HEK293T (cell line): ENCODE measurements at places on chromosomes 2 and 18.

DNA sequence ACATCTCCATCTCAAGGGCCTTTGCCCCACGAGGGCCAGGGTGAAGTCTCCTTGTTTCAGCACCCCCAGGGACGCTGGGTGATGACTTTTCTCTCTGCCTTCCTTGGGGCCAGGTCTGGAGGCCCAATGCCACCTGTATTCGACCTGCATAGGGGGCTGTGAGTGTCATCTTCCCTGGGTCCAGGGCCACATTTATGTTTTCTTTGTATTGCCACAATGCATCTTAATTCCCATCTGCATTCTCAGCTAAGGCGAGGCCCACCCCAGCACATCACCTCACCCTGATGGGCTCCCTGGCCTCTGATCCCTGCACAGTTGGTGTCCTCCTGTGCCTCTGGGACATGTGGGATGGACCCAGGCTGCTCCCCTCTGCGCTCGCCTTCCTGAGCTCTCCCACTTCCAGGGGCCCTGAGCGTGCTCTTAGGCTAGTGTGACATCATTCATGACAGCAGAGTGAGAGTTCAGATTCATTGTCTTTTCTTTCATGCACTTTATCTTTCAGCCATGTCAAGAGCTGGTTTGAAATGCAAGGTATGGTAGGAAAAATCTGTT is 122.0 kb upstream of the COPS8 start:
- no peak for DNase-seq

DNA sequence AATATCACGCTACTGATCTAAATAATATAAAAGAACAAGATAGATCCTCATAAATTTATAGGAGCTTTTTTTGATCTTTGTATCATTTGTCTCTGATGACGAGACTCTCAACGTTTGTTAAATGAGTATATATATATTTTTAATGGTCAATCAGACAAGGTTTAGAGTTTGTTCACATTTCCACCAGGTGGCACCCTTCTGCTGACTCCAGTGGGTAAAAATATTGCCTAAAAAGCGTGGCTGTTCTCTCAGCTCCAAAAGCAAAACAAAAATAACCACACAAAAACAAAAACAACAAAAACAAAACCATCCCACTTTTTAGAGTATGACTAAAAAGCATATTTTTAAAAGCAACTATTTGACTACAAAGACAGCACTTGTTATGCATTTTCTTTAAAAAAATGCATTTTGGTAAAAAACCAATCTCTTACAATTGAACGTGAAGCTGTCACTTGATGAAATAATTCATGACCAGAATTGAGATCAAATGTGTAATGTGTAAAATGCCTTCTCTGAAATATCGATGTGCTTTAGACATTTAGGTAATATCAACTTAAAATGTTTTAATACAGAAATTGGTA is 723.2 kb downstream of the DPP10 start:
- no peak for DNase-seq

DNA sequence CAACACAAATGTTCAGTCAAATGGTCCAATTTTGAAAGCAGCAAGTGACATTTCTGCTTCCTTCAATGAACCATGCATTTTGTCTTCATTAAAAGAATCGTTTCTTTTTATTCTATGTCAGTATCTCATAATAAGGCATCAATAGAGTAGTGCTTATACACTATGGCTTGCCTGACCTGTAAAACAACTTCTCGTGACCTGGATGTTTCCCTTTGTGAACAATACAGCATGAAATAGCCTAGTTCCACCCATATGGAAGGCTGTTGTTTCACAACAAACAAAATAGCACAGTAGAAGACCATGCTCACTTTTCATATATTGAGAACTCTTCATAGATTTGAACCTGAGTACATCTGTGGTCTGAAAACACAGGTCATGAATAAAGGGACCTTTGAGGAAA is 104.3 kb upstream of the PIK3C3 start:
- no peak for DNase-seq

DNA sequence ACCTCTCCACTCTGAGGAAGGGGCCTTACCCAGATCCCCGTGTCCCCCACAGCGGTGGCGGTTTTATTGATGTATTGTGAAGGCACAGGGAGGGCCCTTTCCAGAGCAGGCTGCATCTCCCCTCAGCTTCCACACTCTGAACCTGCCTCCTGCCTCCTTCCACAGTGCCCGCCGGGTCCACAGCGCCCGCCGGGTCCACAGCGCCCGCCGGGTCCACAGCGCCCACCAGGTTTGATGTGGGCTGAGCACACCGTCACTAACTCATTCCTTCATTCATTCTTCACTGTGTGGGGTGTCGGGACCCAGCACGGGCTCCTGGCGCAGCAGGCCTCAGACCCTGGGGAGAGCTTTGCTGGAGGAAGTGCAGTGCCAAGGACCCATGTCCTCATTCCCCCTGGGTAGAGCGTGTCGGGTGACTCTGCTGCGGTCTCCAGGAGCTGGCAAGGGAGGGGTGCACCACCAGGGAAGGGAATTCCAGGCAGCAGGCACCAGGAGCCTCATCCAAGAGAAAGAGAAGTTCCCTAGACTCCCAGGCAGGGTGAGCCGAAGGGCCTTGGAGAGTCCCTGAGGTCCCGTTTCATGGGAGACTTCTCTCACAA is 57.1 kb downstream of the HPCAL1 start:
- DNase-seq = no peak

DNA sequence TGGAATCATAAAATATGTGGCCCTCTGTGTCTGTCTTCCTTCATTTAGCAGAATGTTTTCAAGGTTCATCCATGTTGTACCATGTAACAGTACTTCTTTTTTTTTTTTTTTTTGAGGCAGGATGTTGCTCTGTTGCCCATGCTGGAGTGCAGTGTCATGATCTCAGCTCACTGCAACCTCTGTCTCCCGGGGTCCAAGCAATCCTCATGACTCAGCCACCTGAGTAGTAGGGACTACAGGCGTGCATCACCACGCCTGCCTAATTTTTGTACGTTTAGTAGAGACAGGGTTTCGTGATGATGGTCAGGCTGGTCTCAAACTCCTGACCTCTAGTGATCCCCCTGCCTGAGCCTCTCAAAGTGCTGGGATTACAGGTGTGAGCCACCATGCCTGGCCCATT is 31.2 kb downstream of the RAB1A start:
- DNase-seq = no peak

DNA sequence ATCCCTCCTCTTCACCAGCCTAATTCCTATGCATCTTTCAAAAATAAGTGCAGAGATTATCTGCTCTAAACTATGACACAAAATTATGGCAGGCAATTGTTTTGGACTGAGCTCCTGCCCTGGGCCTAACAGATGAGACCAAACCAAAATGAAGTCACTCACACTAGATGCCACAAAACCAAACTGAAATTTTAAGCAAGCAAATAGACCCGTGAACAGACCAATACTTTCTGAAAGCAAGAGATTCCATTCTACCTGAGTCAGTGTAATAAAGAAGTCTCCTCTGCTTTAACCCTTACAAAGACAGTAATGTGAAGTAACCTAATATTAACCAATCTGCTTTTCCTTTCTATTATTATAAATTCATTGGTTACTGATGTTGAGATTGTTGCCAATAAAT is 84.3 kb downstream of the RIT2 start:
- DNase-seq = no peak

DNA sequence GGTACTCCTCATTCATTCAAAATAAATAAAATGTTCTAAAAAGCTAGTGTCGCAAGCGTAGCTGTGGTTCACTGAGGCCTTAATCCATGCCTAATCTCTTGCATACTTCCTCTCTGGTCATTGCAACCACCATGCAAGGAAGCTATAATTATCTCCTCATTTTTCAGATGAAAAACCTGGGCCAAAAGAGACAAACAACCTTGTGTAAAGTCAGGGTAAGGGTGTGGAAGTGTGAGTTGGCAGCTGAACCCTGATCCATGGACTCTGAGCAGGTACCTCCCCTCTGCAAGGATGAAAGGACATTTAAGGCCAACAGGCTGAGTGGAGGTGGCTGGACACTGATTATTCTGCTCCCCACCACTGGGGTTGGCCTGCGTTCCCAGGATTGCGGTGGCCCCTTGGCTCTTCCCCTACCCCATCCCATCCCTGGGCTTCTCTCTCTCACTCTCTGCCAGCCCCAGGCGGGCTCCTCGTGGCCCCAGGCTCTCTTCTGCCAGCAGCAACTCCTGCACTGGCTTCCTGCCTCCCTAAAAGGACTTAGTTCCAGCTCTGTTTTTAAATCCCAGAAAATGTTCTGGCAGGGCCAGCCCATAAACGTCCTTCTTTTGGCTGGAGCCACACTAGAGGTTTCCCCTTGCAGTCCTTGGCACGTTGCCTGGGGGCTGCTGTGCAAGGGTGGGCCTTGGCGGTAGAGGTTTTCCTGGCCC is 72.0 kb upstream of the AFF3 start:
- DNase-seq = no peak

GRCh38 chr2:190634381-190634780 is 14.5 kb upstream of the NAB1 start:
- no peak for DNase-seq

DNA sequence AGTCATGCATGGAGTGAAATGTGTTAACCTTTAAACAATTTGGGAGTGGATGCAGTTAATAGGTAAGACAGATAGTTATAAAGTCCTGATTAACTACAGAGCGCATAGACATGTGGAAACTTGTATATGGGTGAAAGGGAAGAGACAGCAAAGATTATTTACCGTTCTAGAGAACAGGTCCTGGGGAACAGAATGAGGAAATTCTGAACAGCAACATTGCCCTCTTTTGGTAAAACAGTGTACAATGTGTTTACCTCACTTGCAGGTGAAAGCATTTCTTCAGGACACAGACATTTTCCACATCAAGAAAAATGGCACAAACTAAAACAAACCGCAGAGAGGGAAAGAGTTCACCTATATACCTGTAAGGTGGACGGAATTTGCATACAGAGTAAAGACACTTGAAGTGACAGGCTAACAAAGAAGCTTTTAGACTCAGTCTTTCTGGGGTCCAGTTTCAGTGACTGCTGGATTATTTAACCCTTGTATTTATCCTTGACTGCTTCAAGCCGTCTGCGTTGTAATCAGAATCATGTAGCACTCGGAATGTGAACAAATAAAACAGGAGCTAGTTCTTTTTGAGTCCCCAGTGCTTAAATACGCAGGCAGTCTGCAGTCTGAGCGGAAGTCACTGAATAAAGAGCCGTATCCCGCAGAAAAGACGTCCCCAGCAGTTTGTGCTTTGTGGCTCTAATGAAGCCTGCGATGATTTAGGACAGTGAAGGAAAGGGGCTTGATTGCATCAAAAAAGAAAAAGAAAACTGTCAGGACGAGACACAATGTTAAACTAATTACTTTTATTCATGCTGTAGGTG is 364.8 kb upstream of the GALNT5 start:
- DNase-seq = peak; percentile 37

DNA sequence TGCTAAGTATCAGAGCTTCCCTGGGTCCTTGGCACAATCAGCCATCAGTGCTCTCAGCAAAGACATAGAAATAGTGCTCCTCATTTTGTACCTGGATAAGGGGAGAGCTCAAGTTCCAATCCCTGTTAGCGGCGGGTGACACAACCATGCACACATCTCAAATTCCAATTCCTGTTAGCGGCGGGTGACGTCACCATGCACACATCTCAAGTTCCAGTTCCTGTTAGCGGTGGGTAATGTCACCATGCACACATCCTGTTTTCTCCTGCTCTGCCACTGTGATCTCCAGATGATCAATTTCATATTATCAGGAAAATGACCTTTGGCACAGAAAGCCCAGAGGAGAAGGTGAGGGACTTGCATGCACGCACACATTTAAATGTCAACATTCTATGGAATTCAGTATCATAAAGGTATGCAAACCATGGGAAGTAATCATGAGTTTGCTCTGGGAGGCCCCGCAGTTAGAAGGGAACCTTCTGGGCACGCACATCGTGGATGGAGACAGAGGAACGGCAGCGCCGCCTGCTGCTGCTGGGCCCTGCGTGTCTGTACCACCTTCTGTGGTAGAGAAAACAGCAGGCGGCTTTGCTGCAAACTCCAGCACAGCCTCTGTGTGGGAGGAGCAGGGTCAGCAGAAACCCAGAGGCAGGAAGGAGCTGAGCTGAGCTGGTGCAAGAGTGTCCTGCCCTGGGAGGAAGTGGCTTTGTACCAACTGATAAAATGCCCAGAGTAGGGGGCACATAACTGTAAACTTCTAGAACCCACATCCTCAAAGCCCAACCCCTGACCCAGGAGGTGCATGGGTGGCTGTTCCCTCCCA is 77.8 kb downstream of the MBP start:
- DNase-seq = peak; percentile 58

DNA sequence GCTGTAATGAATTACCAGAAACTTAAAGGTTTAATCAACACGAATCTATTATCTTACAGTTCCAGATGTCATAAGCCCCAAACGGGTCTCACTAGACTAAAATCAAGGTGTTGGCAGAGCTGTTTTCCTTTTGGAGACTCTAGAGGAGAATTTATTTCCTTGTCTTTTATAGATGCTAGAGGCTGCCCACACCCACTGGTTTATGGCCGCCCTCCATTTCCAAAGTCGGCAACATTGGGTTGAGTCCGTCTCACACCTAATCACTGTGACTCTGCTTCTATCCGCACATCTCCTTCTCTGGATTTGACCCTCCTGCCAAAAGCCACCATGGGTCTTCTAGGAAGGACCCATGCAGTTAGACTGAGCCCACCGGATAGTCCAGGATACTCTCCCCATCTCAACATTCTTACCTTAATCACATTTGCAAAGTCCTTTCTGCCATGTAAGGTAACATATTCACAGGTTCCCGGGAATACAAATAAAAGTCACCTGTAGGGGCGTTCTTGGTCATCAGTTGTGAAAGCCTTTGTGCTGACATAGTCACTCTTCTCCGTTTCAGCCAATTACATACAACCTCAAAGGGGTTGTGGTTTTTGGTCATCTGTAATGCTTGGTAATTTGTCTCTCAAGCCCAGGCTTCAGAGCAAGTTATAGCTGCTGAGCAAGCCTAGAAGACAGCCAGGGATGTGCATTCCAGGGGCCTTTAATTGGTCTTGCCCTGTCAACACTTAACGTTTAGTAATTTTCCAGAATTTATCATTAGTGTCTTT is 179.4 kb downstream of the ANTXR1 start:
- no peak for DNase-seq

GRCh38 chr18:22330508-22330907 is 87.2 kb downstream of the CTAGE1 start:
- DNase-seq = no peak

DNA sequence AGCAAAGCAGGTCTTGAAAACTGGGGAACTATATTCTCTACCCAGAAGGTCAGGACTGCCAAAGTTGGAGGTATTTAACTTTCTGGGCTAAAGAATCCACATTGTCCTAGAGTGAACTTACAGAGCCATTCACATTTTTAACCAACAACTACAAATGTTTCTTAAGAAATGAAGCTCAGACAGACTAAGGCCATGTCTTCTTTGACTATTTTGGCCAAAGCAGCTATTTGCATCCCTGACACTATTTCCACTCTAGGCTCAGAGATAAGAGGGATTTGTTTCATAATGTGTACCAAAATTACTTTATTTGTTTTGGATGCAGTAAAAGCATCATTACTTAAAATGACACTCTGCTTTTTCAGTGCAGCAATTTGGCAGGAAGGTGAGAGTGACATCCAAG is 18.1 kb downstream of the PID1 start:
- no peak for DNase-seq

GRCh38 chr2:36770542-36771287 is 74.2 kb downstream of the VIT start:
- peak; percentile 75 for DNase-seq

DNA sequence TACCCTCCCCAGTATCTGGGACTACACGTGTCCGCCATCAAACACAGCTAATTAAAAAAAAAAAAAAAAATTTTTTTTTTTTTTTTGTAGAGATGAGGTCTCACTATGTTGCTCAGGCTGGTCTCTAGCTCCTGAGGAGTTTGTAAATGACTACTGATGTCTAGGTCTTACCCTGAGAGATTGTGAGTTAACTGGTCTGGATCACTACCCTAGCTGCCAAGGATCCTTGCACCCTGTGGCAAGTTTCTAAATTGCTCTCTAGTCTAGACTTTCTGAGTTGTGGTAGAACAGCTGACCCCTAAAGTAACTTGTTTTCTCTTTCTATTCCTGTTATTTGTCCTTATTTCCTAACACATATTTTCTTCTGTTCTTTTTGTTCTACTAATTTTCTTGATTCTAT is 44.5 kb downstream of the ABHD3 start:
- DNase-seq = no peak
